ENCODE measurements at places on chromosomes 3 and 15.

DNA sequence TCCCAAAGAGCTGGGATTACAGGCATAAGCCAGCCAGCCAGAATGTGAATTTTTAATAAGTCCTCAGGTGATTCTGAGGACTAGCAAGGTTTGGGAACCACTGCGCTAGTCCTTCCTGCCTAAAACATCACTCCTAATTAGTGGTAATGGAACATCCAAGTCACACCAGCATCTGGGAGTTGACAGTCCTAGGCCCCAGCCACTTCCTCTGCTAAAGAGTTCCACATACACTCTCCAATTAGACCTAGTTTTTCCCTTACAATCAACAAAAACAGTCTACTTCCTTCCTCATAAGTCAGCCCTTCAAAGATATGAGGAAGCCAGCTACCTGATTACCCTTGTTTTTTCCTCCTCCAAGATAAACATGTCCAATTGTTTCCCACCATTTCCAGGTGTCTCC is 78.1 kb downstream of the OXNAD1 start:
- DNase-seq: no peak

- no peak for DNase-seq
Measured at GRCh38 chr3:177249203-177249602, 51.9 kb upstream of the TBL1XR1 start.

- no peak for DNase-seq
Measured at GRCh38 chr3:125319765-125320164, 55.4 kb downstream of the ZNF148 start.

DNA sequence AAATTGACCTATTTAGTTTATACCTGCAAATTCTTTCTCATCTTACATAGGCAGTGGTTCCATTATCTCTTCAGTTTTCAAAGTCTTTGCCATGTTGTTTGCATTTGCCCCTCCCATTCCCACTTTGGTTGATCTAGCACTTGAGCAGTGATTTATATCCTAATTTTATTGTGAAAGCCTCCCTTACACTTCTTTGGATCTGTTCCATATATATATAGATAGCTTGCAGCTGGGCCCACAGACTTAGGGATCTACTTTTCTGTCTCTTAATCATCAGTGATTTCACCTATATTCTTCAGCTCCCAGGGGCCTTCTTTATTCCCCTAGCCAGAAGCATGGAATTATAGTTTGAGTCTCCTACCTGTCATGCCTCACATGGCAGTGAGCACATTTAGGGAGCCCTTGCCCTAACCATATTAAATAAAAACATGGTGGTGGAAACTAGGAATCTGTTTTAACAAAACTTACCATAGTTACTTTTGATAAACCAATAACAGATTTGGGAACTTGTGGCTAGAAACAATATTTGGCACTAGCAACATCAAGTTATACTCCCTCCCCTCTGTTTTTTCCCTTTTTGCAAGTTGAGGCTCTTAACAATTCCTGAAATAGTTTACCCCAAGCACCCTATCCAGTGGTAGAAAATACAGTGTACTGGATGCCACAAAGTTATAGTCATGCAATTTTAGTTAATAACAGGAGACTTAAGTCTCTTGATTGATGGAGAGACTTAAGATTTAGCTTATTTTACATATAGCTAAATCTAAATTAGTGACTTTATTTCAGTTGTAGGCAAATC is 41.7 kb downstream of the ARIH1 start:
- DNase-seq: no peak

GRCh38 chr15:84762840-84763572 is 14.6 kb downstream of the ZNF592 start:
- DNase-seq: no peak

DNA sequence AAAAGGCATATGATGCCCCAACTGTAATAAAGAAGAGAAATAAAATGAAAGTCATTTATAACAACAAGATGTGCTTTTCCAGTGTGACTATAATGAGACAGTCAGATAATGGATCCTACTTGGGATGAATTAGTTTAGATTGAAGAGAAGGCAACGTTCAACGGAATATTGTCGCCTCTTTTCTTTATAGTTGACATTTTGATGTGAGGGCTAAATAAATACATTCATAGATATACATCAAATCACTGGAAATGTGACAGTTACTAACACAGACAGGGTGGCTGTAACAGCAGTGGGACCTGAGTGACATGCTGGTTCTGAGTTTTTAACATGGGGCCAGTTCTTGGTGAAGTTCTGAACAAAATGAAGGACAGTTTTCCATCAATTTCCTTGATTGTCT is 61.1 kb upstream of the ATP2B2 start:
- DNase-seq: no peak

GRCh38 chr15:41511899-41512369 is 1.7 kb downstream of the LTK start:
- DNase-seq: no peak

GRCh38 chr3:102454181-102454580 is 19.4 kb downstream of the ZPLD1 start:
- DNase-seq: no peak

DNA sequence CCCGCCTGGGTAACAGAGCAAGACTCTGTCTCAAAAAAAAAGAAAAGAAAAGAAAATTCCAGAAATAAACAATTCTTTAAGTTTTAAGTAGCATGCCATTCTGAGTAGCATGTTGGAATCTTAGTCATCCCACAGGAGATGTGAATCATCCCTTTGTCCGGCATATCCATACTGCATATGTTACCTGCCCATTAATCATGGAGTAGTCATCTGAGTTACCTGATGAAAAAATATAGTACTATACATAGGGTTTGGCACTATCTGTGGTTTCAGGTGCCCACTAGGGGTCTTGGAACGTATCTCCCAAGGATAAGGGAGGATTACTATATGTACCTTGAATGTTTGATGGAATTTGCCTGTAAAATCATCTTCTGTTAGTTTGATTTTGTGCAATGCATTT is 6.3 kb upstream of the CCR4 start:
- no peak for DNase-seq

GRCh38 chr3:127774647-127775046 is 47.7 kb downstream of the MGLL start:
- no peak for DNase-seq

DNA sequence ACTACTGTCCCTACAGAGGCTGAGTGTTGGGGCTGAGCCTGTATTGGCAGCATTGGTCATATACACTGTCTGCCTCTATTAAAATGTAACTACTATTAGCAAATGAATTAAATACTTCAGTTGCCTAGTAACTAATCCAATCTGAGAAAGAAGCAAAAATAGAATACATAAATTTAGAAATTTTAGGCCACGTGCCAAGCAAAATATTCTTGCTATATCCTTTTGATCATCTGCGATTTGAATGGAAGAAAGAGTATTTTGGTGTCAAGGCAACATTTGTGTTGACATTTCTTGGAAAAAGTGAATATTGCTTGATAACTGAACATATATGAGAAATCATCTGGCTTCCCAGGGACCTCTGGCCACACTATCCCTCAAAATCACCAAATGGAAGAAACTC is 148.2 kb upstream of the TOPAZ1 start:
- DNase-seq: no peak

- DNase-seq: no peak
Measured at GRCh38 chr15:38195191-38195901, 57.3 kb upstream of the SPRED1 start.

DNA sequence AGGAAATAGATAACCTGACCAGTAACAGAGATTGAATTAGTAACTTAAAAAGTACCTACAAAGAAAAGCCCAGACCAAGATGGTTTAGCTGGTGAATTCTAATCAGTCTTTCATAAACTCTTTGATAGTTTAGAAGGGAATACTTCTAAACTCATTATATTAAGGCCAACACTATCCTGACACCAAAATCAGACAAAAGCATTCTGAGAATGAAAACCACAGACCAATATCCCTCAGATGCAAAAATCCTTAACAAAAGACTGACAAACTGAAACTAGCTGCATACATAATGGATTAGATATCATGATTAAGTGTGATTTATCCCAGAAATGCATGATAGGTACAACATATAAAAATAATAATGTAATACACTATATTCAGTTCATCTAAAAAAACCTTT is 115.6 kb downstream of the RFX7 start:
- DNase-seq: no peak

GRCh38 chr3:53258600-53259426 is 3.0 kb upstream of the TKT start:
- DNase-seq: no peak

DNA sequence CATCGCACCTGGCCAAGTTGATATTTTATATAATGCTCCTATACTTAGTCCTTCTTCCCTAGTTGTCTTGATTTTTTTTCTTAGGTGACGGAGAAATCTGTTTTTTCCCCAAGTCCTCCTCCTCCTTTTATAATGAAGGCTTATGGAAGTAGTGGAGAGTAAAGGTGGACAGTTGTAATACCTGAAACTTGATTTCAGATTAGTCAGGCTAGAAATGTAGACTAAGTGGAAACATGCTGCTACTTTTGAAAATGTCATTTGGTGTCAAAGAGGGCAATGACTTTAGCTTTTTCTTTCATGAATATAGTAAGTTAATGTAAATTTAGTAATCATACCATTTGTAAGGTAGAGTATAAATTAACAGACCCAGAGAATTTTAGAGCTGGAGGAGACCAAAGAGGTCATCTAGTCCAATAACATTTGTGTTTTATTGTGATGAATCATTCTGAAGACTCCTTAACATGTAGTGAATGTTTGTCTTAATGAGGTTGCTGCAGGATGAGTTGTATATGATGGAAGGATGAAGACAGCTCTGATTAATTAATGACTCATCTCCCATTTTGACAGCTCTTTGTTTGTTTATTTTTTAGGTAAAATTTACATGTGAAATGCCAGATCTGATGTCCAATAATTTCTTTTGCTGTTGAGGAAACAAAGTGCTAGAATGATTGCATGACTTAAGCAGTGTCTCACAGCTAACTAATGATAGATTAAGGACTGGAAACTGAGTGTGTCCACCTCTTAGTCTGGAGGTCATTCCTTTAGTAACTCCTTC is 8.7 kb downstream of the CTDSPL2 start:
- DNase-seq: no peak

DNA sequence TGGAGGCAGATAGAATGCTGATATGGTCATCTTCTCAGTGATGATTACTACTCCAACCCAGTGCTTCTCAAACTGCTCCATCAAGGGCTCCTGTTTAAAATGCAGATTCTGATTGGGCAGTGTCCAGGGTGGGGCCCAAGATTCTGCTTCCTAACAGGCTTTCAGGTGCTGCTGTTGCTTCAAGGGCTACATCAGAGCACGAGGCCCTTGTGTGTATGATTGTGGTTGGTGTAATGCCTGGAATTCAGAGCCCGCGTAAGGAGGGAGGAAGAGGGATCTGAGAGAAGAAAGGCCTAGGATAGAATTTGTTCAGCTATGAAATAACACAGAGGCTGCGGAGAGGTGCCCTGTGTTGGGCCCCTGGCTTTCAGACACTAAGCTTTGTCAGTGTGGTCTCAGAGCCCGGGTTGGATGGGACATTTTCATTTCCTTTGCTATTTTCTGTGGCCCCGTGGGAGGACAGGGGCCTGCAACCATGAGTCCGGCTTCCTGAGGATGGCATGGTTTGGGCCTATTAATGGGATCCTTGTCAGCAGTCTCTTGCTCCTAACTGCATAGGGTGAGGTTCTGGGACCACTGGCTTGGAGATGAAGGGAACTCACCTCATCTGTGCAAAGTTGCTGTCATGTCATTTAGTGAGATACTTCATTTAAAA is 53.0 kb downstream of the ATP1B3 start:
- no peak for DNase-seq

GRCh38 chr3:151445273-151446001 is 15.4 kb downstream of the IGSF10 start:
- no peak for DNase-seq

- no peak for DNase-seq
Measured at GRCh38 chr15:34332553-34333120, 4.9 kb downstream of the SLC12A6 start.

- no peak for DNase-seq
Measured at GRCh38 chr3:140943781-140944552, 2.3 kb downstream of the SLC25A36 start.

- no peak for DNase-seq
Measured at GRCh38 chr3:140122183-140122582, 187.2 kb downstream of the CLSTN2 start.

DNA sequence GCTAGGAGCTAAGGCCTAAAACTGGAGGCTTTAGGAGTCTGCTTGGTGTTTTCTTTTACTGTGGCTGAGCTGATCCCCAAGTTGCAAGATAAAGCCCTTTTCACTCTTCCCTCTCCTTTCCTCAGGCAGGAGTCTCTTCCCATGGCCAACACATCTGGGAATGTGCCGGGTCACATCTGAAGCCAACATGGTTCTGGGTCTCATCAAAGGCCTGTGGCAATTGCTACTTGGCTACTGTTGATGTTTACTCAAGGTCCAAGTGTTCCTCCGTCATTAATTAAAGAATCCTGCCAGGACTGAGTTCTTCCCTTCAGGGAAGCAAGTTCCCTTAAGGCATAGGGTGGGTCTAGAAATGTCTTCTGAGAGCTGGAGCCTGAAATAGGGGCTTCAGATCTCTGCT is 230.2 kb downstream of the GBE1 start:
- no peak for DNase-seq

DNA sequence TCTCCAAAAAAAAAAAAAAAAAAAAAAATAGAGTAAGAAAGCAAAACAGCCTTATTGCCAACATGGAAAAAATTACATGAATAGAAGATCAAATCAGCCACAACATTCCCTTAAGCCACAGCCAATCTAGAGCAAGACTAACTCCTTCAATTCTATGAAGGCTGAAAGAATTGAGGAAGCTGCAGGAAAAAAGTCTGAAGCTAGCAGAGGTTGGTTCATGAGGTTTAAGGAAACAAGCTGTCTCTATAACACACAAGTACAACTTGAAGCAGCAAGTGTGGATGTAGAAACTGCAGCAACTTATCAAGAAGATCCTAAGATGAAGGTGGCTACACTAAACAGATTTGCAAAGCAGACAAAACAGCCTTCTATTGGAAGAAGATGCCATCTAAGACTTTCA is 9.3 kb downstream of the PARL start:
- no peak for DNase-seq

- no peak for DNase-seq
Measured at GRCh38 chr3:94069194-94069813, 6.4 kb downstream of the NSUN3 start.
